ENCODE measurements at places on chromosomes 5 and 9.
A peak's percentile ranks its signal among the peaks of the same experiment; 100 is the strongest.

GRCh38 chr9:133200631-133201030 is 8.4 kb downstream of the OBP2B start:
- no peak for DNase-seq

- DNase-seq = no peak
Measured at GRCh38 chr9:757246-757881, 84.1 kb upstream of the DMRT1 start.

DNA sequence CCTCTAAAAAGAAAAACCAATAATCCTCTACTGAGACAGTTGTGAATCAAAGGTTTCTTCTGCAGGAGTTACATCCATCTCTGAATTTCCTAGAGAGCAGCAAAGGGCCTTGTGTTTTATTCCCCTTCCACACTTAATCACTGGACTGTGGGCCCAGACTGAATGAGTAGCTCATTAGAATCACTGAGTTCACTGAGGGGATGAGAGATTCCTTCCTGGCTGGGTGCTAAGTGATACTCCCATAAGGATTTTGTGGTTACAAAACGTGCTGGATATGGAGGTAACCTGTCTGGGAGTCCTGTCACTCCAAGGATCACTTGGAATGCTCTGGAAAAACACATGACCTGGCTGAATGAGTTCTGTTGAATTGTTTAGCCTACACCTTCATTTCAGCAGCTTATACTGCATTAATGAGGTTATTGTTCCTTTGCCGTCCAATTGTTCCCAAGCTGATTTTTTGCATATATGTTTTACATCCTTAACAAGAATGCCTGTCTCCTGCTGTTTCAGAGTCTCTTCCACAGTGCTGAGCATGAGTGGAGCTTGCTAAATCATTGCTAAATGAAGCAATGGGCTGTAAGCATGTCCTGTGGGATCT is 82.9 kb downstream of the MEF2C start:
- DNase-seq = no peak

- DNase-seq = no peak
Measured at GRCh38 chr5:6407558-6408259, 29.4 kb upstream of the MED10 start.

GRCh38 chr9:91174772-91175171 is 186.9 kb downstream of the AUH start:
- no peak for DNase-seq

DNA sequence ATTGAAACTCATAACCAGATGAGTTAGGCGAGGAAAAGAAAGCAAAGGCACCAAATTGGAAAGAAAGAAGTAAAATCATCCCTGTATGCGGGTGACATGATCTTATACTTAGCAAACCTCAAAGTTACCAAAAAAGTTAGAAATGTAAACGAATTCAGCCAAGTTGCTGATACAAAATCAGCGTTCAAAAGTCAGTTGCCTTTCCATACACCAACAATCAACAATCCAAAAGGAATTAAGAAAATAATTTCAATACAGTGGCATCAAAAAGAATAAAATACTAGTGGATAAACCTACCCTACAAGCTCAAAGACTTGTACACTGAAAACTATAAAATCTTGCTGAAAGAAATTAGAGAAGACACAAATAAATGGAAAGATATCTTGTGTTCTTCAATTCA is 14.5 kb downstream of the OBP2B start:
- no peak for DNase-seq

DNA sequence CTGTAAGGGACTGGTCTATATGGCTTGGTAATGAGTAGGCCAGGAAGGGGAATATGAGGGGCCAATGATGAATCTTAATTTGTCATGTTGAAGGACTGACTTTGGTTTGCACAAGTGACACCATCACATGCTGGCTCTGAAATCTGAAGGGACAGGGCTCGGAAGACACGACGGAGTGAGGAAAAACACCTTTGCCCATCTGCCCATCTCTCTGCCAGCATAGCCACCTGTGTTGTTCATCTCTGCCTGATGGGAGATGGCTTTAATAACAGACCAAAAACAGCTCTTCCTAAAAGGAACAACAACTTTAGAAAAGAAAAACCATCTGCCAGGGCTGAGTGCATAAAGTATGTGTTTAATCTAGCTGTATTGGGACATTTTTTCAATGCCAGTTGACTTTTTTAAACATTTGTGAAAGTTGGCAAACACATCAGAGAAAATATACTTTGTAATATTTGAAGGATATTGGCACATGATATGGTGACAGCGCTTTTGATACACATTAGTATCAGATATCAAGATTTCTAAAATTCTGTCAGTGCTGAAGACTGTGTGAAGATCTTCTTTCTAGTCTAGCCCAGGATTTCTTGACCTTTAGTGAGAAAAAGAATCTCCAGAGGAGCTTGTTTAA is 27.1 kb downstream of the ABLIM3 start:
- no peak for DNase-seq

DNA sequence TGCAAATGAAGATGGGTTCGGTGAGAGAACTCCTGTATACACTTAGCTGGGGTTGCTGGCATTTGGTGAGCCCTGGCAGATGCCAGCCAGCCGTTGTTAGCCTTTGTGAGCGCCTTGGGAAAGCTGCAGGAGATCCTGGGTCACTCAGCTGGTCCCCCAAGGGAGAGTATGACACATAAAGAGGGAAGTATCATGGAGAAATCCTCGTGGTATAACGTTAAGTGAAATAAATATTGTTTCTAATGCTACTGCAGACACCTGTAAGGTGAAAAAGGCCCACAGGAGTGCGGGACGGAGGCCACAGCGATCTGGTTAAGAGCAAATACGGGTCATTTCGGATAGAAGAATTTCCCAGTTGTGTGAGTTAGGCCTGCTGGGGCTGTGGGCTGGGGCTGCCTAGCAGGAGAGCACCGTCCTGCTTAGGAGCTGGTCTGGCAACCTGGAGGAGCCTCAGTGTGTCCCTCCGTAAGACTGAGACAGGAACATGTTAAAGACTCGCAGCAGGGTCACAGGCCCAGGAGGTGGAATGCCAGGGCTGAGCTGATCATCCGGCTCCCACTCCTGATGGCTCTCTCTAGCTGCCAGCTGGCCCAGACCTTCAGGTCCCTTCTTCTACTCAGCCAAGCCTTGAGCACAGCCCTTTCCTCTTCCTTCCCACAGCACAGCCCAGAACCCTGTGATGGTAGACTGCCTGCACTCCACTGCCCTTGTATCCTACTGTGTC is 4.9 kb downstream of the NKX2-5 start:
- no peak for DNase-seq

- DNase-seq = peak; percentile 77
Measured at GRCh38 chr9:123353984-123354591, 1.9 kb upstream of the CRB2 start.

- no peak for DNase-seq
Measured at GRCh38 chr9:81538890-81539289, 150.5 kb downstream of the TLE1 start.

DNA sequence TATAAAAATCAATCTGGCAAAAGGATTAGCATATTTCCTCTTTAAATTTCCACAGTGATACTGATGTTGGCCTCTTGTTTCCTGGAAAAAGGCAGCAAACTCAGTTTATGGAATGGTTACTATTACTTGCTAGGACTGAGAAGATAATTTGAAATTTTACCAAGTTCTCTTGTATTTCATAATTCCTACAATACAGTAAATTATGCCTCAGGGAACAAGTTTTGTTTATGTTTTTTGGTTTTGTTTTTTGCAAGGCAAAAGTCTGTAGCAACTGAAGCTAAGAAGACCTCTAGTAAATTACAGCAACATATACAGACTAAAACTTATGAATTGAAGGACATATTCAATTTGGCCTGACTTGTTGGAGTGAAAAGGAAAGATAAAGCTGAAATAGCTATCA is 30.2 kb upstream of the SLCO6A1 start:
- no peak for DNase-seq

DNA sequence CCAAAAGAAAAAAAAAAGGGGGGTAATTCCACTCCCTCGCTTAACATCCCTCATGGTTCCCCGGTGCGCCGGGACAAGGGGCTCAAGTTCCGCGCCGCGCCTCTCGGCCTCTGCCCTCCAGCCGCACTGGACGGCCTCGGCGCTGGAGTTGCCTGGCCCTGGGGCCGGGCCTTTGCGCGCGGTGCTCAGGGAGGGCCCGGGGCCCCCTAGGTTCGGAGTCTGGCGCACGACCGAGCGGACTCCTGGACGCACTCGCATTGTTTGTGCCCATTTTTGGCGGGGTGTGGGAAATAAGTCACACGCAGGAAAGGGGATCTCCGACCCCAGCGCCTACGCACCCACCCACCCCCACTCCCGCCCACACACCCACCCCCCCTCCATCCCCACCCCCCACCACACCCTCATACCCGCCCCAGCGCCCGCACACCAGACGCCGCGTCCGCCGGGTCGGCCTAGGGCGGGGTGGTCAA is 381 bp downstream of the MED22 start:
- no peak for DNase-seq

DNA sequence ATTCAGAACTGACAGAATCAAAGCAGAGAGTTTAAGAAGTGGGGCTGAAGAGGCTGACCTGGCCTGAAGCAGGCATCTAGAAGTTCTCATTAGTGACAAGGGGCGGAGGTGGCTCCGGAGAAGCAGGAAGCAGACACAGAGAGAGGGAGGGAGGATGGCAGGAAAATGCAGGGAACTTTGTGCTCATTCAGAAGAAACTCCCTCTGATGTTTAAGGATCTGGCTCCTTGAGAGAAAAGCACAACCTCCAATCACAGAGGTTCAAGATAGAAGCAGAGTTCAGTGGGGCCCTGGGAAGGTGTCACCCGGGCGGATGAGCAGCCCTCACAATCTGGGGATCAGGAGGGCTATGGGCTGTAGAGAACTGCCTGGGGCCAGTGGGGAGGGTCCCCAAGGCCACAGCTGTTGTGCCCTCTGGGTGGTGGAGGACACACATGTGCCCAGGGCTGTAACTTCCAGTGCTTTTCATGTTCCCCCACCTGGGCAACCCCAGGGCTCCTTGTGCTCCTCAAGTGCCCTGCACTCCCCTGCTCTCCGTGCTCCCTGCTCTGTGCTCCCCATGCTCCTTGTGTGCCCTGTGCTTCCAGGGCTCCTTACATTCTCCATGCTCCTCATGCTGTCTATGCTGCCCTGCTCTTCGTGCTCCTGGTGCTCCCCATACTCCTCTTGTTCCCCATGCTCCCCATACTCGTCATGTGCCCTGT is 51.4 kb downstream of the TRIP13 start:
- no peak for DNase-seq

DNA sequence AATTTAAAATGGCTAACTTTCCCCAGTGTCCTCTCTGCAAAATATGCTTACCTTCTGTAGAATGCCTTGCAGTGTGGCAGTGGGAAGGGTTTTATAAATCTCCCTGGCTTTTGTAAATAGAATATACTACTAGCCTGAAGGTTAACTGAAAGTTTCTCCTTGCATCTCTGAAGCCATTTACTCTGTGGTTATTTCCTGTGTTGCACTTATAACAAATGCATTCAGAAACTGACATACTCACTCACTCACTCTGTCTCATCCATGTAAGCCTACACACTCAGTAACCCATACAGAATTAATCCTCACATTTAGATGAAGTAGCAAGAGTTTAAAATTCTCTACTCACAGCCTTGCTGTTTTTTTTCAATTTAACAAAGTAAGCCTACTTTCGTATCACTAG is 87.1 kb upstream of the SH3GL2 start:
- no peak for DNase-seq

DNA sequence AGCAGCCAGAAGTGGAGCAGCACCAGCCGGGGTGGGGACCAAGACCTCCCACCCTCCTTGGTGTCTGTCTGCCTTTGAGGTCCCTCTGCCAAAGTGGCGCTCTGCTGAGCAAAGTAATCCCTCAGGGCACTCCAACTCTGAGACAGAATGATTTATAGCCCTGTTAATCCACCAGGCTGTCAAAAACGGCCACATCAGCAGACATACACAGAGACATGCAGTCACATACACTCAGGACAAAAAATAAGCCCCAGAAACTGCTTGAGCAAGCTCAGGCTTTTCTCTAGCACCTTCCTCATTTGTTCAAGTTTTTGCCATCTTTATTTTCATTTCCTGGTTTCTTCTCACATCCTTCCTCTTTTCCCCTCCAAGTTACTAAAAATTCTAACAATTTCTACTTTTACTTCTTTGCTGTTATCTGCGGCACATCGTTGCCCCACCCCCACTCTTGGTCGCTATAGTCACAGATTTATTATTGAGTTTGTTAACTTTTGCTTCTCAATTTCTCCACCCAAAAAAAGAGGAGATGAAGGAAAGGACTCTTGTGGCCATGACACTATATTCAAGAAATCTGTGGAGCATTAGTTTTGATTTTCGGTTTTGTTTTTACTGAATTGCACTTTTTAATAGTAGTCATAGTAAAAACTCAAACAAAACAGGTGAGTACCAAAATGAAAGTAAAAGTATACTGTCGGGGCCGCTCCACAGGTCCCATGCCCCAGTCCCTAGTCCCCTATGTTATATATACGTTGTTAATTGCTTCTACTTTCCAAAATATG is 17.4 kb upstream of the ADRB2 start:
- DNase-seq = no peak

GRCh38 chr9:122526602-122527001 is 491 bp downstream of the OR1N1 start:
- no peak for DNase-seq

DNA sequence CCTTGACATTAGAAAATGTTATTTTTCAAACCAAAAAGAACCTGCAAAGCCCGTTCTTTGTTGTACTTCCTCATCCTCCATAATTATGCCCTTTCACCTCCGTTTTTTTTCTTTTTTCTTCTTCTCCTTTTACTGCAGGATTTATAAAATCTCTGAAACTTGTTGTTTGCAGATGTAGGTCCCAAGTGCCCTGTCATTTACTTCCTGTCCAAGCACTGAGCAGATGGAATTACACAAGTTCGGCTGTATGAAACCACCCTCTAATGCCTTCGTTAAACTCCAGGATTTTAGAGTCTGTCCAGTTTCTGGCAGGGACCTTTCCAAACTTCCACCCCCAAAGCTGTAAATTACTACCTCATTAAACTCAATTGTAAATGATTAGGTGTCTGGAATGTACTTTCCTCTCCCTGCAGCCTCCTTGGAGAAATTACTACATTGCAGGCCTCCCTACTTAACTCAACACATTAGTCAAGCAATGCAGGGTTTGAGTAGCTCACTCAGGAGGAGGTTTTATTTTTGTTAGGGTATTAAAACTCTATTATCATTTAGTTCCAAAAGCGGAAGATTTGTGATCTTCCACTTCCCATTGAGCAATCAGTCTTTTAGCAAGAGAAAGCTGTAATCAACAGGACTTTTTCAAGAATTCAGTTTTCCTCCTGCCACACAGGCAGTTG is 125.6 kb upstream of the LPAR1 start:
- DNase-seq = no peak

DNA sequence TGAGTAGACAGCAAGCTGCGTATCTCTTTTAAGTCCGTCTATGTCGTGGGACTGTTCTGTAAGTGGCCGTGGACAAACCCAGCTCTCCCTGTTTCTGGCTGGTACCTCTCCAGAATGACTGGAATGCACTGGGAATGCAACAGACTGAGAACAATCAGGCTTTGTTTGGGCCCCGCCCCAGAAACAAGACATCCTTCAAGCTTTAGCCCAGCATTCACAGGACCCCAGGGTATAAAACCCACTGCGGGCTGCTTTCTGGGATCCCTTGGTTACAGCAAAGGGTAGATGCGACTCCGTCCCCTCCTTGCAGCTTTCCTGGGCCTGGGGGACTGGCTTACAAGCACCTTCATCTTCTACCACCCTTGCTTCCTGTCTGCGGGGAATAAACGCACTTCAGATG is 45.6 kb upstream of the SPTLC1 start:
- no peak for DNase-seq

Data from posterior cingulate gyrus (tissue), 11 donors.